ENCODE measurements at places on chromosomes 2 and 18. TPM values are rescaled to one million over a fixed set of nuclear protein-coding genes. Genes with fewer than 3 reads are reported as not detected.

The CNDP1 gene
- not detected for total RNA-seq

DNA sequence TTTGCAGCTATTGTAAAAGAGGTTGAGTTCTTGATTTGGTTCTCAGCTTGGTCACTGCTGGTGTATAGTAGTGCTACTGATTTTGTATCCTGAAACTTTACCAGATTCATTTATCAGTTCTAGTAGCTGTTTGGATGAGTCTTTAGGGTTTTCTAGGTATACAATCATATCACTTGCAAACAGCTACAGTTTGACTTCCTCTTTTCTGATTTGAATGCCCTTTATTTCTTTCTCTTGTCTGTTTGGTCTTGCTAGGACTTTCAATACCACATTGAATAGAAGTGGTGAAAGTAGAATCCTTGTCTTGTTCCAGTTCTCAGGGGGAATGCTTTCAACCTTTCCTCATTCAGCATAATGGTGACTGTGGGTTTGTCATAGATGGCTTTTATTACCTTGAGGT lies 210.5 kb upstream of the DPP10 start:
- no peak for DNase-seq

GRCh38 chr2:238116298-238117198 lies 16.4 kb downstream of the ESPNL start:
- DNase-seq: no peak

DNA sequence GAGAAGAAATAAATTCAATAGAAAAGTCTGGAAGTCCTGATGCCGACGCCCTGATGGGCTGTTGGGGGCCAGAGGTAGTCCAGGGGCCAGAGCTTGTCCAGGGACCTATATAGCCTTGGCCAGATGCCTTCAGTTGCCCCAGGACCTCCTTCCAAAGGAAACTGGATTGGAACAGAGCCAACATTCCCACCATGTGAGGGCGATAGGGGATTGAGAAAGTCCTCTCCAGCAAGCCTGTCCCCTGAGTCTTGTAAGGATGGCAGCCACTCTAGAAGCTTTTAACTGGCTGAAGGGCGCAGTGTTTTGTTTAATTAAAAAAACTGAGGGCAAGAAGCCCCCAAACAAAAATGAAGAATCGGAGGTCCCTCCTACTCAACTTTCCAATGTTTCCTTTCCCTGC lies 54.9 kb upstream of the CDCA7 start:
- no peak for DNase-seq

GRCh38 chr2:53438100-53438499 lies 329.5 kb upstream of the CHAC2 start:
- DNase-seq: no peak

DNA sequence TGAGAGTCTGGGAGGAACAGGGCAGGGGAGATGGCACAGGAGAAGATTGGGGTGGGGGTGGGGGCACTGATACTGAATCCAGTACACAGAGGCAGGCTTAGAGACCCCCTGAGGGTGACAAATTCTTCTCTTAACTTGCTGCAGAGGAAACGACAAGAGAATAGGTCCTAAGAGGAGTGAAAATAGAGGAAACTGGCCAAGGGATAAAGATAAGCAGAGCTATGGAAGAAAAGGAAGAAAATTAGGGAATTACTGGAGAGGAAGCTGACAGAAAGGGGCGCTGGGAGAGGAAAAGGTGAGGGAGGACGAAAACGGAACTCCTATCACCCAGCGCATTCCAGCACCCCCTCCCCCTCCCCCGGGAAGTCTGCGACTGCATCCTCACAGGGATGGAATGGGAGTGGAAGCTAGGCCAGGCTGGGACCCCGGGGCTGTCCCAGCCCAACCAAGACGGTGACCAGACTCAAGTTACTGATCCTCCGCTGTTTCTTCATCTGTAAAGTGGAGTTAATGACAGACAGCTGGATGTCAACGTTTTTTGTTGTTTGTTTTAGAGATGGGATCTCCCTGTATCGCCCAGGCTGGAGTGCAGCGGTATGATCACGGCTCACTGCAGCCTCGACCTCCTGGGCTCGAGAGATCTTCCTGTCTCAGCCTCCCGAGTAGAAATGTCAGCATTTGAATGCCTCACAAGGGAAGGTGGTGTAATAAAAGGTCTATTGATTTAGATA lies 2.6 kb upstream of the EMX1 start:
- DNase-seq: no peak

DNA sequence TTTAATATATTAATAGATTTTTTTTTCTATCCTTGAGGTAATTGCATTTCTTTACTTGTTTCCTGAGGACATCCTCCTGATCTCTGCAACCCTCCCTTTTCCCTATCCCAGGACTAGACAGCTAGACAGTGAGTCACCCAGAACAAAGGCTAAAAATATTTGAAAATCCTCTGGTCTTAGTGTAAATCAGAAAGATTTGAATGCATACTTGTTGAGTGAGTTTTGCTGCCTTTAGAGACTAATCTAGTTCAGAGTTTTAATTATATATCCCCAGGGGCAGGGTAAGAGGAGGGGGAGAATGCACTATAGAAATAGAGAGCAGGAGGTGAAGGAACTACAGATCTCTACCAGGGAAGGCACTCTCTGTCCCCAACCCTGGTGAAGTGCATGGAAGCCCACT lies 202.3 kb upstream of the TCF4 start:
- DNase-seq: no peak
